HT-29 (cell line): ENCODE measurements at places on chromosomes 13 and 19. TPM values are rescaled to one million over a fixed set of nuclear protein-coding genes. Genes with fewer than 3 reads are reported as not detected.

GRCh38 chr13:43799191-43799590 is 12.4 kb upstream of the ENOX1 start:
- no peak for DNase-seq

Gene CNN1
- total RNA-seq, result not detected in 2 replicates

- no peak for DNase-seq
These were observed 37.1 kb downstream of the ANKRD10 start for GRCh38 chr13:110877737-110878258.

DNA sequence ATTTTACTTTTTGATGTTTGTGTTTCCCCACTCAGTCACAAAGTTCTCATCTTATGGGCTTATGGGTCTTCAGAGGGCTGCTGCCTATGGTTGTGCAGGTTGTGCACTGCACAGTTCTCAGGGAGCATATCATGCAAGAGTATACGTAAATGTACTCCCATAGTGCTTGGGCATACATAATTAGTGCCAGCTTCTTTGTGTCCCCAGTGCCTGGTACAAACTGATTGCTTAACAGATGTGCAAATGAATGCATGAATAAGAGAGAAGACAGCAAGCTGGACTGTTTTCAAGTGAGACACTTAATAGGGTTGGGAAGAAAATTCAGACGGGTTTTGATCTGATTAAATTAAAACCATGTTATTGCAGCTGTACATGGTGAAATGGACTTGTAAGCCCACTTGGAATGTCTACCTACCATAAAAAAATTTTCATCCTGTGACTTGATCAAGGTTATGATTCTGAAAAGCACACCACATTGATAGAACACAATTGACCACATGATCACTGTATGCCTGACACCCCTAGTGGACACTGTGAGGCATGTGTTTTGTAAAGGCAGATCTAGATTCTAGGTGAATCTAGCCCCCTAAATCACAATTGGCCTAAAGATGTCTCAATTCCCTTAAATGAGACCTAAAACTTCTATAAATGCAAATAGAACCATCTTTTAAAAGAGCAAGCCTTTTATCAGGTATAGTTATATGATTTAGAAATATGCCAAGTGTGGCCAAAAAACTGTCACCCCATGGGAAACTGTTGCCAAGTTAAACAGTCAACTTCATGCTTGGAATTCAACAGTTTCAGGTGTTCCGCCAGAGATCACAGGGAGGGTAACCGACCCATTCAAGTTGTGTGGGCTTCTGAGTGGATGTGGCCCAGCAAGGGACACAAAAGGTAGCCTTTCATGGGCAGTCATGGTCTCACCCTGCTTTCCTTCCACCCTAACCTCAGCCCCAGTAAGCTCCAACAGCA is 27.9 kb downstream of the FAM124A start:
- DNase-seq, result peak; percentile 39

- DNase-seq, result no peak
These were observed 6.5 kb downstream of the TMEM255B start for GRCh38 chr13:113765564-113765910.

- DNase-seq, result peak; percentile 77
These were observed 288.5 kb downstream of the NALCN start for GRCh38 chr13:101127741-101128353.
